ENCODE measurements at places on chromosomes 11 and 22.

DNA sequence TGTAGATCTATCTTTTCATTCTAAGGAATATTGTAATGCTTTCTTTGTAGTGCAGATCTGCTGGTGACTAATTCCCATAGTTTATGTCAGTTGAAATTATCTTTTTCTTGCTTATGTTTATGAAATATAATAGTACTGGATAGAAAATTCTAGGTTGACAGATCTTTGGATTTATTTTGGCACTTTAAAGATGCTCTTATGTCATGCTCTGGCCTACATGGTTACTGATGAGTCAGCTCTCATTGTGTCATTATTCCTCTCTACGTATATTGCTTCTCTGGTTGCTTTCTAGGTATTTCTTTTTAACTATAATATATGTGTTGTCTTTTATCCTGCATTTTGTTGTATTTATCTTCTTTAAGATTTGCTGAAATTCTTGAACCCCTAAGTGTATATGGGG lies 955.5 kb upstream of the CHORDC1 start:
- DNase-seq: no peak

DNA sequence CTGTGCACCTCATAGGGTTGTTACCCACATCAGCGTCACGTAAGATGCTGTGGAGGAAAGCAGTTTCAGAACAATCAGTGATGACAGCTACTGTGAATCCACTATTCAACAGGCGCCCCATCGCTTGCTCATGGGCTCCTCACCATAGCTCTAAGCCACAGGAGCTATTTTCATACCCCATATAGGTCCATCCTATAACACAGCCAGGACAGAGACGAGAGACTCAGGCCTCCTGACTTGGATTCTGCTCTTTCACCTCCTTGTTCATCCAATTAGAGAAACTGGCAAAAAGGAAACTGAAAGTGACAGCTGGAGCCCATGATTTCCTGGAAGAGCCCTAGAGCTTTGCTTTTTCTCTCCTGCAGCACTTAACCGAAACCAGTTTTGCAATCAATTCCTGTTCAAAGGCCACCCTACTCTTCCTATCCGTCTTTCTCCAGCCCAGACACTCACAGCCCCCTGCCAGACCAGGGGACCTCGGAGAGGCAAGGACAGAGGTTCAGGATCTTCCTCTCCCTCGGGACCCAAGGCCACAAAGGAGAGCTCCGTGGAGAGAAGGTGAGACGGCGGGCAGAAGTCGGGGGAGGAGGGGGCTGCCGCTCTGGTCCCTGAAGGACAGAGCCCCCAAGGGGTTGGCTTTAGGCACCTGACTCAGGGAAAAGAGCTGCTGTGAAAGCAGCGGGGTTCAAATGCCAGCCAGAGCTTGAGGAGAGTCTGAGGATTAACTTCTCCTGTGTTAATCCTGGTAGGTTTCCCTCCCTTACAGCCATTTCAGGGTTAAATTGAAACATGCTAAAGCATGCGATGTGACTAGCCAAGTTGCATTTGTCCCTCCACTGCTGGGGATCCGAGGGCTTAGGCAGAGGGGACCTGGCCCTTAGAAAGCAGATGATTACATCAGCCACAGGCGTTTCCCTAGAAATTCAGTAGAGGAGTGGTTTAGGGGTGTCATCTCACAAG lies at the start of gene APOL6:
Gene APOL6 (plus strand): TSS at position 381 of the 960 bp plus-strand sequence. CDS start 7,980 bp downstream, outside the sequence.
- no peak for DNase-seq

DNA sequence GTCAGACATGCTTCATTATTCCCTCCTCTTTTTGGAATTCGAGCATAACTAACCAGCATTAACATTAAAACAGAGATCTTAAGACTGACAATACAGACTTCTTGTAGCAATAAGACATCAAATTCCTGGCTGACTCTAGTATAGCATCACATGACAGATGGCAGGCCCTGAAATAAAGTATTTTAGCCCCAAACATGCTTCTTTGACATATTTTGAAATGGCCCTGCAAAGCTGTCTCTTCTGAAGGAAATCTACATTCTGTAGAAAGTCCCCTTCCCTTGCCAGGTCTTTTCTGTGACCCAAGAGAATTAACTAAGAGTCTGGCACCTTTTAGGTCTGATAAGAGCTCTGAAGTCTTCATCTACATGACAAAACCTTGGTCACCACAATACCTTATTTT lies 38.5 kb upstream of the GNAZ start:
- DNase-seq: no peak

GRCh38 chr22:38941488-38941987 lies 15.9 kb upstream of the APOBEC3A start:
- no peak for DNase-seq

DNA sequence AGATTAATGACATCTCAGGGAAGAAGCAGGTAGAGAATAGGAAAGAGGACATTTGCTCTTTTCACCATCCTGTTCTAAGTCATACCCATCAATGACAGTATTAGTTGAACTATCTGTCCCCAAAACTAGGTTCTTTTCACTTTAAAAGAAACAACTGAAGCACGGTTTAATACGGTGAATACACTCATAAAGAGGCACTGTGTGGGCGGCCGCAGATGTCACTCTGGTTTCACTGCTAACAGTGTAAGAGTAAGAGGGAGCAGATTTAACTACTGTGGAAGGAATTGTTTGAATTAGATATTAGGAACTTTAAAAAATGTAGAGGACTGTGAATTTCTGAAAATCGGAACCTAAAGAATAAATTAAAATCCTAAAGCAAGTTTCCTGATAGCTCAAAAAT lies 49.5 kb downstream of the VSIG10L2 start:
- DNase-seq: no peak

GRCh38 chr11:21911061-21911460 lies 281.8 kb upstream of the ANO5 start:
- DNase-seq: no peak

- DNase-seq: no peak
Observed at GRCh38 chr22:17920992-17921650, 103.2 kb downstream of the MICAL3 start.

DNA sequence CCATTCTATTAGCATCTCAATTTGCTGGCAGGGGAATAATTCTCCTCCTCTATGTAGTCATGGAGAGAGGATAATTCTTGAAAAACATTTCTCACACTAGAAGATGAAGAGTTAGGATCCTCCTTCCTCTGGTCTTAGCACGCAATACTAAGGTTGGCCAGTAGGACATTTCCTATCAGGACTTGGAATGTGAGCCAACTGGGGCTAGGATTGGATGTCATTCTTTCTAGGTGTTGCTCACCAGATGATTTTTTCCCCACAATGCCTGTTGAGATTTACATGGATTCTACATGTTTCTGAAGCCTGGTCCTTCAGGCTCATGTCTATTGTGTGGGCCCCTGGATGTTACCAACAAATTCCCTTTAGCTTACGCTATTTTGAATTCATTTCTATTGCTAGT lies 28.0 kb downstream of the SLN start:
- no peak for DNase-seq

- DNase-seq: no peak
Observed at GRCh38 chr22:30826670-30827355, 132.1 kb downstream of the OSBP2 start.

- DNase-seq: no peak
Observed at GRCh38 chr11:117817368-117818040, 7.0 kb downstream of the FXYD2 start.

GRCh38 chr11:20089796-20090653 lies 70.2 kb downstream of the DBX1 start:
- no peak for DNase-seq

DNA sequence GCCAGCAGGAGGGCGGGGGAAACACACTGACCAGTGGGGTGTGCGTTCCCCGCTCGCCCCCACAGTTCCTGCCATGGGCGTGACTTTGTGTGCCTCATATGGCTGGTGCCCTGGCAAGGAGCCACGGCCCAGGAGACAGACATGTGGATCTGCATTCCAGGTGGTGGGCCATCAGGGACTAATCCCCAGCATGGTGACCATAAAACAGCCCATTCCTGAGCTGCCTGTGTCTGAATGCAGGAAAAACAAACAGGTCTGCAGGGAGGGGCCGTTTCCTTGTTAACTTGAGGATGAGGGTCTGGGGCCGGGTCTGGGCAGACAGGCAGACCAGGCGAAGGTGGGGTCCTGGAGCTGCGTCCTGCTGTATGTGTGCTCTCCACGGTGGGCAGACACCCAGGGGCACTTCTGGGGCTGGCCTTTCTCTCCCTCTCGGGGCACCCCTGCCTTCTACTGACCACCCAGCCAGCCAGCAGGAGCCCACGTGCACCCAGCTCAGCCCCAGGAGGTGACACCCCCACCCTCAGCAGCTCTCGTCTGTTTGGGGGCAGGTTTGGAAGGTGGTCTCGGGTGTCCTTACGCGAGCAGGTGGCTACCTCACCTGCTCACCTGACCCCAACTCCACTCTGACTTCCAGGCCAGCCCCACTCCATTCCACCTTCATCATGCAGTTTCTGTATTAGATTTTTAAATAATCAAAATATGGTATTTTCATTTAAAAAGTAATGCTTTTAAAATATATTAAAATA lies 120.3 kb downstream of the KCNQ1OT1 start:
- DNase-seq: no peak

DNA sequence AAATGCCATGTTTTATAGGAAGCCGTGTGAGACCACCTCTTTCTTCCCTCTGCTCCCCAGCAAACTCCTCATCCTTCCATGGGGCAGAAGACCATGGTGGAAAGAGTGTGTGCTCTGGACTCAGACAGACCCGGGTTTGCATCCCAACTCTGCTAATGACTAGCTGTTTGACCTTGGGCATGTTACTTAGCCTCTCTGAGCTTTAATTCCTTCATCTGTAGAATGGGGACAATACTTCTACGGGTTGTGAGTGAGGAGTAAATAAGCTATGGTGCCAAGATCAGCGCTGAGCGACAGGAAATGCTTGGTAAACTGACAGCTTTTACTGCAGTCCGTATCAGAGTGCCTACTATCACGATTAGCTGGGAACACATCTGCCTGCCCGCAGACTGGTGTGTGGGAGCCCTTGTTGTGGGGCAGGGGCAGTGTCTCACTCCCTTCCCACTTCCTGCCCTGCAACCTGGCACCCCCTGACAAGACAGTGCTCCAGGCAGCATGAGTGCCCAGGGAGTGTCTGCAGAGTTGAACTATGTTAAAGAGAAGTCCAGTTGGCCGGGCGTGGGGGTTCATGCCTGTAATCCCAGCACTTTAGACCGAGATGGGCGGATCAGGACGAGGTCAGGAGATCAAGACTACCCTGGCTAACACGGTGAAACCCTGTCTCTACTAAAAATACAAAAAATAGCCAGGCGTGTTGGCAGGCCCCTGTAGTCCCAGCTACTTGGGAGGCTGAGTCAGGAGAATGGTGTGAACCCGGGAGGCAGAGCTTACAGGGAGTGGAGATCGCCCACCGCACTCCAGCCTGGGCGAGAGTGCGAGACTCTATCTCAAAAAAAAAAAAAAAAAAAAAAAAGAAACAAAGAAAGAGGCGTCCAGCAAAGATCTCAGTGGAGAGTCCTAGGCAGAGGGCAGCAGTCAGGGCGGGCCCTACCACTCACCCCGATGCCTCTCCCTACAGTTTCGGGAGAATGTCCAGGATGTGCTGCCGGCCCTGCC lies 2.2 kb downstream of the SEC14L2 start:
- no peak for DNase-seq

DNA sequence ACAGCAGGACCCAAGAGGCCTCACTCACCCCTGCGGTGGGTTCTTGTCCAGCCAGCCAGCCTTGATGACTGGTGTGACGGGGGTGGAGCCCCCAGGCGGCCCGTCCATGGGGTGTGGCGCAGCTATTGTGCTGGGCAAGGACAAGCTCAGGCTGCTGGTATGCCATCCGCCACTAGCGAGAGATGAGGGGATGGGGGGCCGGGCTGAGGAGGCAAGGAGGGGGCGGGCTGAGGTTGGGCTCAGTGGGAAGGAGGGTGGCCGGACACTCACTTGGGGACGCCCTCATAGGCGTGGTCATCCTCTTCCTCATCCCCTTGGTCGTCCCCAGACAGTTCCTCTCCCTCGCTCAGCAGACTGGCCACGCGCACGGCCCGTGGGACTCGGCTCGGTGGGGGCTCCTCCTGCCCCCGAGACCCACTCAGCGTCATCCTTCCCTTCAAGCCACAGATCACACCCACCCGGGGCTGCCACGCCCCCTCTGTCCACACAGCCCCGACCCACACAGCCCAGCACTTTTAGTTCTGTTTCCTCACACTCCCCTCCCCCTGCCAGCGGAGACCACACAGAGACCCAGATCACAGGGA lies 38.0 kb upstream of the PDE2A start:
- no peak for DNase-seq

DNA sequence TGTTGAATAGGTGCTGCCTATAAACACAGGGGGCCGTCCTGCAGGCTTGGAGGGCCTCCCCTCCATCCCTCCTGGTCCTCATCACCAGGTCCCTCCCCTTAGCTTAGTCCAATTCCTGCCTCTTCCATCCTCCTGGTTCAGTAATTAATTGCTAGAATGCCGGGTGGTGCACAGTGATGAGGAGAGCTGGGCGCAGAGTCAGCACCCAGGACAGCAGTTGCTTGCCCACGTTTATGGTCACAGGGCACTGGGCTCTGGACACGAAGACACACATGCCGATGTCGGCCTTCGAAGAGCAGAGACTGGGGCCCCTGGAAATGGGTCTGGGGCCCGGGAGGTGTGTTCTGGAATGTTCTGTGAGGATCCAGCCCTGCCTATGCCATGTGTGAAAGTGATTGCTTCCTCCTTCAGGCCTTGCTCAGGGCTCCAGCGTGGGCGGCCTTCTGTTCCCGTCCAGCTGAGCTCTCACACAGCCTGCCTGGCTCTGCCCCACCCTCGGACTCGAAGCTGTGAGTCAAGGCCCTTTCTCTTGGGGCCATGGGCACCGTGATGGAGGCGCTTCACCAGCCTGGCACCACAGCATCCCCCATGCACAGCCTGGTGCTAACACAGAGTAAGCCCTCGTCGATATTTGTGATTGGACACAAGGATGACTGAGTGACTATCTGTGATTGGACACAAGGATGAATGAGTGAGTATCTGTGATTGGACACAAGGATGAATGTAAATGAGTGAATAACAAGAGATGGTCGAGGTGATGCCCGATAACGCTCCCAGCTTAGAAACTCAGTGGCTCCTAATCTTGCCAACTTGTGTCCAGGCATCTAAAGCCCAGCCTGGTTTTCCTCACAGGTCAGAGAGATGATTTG lies 884.7 kb downstream of the BRD1 start:
- no peak for DNase-seq

DNA sequence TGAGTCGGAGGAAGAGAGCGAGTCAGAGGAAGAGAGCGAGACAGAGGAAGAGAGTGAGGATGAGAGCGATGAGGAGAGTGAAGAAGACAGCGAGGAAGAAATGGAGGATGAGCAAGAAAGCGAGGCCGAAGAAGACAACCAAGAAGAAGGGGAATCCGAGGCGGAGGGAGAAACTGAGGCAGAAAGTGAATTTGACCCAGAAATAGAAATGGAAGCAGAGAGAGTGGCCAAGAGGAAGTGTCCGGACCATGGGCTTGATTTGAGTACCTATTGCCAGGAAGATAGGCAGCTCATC lies 780 bp downstream of the TRIM44 start:
- no peak for DNase-seq

GRCh38 chr22:17314487-17314886 lies 54.8 kb upstream of the CECR2 start:
- no peak for DNase-seq

- no peak for DNase-seq
Observed at GRCh38 chr22:38860283-38861169, 11.5 kb downstream of the CBX6 start.

Data from right renal cortex interstitium (tissue), 3 donors.